ENCODE measurements at places on chromosomes 3 and 15. TPM values are rescaled to one million over a fixed set of nuclear protein-coding genes. Genes with fewer than 3 reads are reported as not detected.

DNA sequence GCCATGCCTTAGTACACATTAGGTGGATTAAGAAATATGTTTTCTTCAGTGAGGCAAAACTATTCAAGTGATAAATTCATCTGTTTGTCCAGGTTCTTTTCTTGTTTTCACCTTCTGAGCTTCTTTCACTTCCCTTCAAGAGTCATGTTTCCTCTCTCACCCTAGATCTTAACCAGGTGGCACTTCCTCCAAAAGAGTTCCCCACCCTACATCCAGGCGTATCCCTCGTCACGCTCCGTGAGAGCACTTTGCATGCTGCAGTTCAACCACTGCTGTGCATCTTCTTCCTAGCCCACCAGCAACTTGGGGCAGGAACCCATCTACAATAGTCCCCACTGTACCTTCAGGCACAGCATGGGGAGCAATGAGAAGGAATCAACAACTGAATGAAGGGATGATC is 28.9 kb downstream of the OSBPL10 start:
- no peak for DNase-seq

GRCh38 chr3:17639257-17639656 is 103.2 kb downstream of the TBC1D5 start:
- DNase-seq, result no peak

DNA sequence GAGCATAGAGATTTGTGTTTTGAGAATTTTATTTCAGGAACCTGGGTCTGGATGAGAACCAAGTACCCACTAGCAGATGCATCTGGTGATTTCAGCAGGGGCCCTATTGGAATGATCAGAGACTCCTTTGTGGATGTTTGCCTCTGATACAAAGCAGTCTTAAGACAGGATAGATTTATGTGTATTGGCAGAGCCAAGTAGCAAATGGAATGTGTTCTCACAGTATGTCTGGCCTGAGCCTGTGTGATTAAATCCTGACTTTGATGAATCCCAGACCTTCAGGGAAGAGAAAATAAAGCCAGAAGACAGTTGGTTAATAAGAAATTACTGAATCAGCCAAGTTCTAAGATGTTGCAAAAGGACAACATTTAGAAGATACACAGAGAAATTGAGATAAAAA is 755.5 kb upstream of the SEMA6D start:
- DNase-seq, result no peak

GRCh38 chr3:195739561-195740111 is 18.9 kb downstream of the MUC20 start:
- no peak for DNase-seq

DNA sequence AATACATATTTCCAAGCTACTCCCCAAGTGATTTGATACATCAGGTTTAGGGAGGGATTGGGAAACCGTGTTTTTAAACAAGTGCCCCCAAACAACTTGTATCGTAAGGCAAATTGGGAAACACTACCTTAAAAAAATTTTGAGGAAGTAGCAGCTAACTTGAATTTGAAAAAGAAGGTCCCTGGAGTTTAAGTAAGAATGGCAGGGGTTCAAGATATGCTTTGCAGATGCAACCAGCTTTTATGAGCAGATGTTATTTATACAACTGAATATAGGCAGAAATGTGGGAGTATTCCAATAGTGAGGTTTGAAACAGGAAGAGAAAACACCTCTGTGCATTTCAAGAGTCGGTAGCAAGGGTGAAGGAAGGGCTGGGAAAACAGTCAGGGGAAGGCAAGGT is 139.6 kb downstream of the IL20RB start:
- DNase-seq, result no peak

DNA sequence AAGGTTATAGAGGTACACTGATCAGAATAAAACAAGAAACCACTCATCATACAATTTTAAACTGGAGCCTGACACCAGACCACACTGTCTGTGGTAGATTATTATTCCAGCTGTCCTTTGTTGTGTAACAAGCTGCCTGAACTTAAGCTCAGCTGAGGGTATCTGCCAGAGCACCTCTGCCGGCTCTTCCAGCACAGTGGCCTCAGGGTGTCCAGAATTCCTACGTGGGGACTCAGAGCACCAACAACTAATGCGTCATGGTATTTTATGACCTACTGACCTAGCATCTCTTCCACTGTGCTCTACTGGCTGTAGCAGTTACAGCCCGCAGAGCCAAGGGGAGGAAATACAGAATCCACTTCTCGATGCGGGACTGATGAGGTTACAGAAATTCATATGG is 15.6 kb upstream of the RAF1 start:
- DNase-seq, result no peak

- no peak for DNase-seq
Observed at GRCh38 chr15:96047255-96047931, 283.1 kb upstream of the NR2F2 start.

DNA sequence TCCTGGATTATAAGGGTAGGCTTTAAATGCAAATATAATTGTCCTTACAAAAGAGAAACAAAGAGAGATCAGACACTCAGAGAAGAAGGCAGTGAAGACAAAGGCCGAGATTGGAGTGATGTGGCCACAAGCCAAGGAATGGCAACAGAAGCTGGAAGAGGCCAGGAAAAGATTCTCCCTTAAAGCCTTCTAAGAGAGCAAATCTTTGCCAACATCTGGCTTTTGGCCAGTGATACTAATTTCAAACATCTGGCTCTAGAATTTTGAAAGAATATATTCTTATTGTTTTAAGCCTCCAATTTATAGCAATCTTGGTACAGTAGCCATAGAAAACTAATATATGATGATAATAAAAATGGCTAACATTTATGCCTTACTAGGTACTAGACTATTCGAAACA is 615.8 kb upstream of the ZNF385D start:
- DNase-seq, result no peak

DNA sequence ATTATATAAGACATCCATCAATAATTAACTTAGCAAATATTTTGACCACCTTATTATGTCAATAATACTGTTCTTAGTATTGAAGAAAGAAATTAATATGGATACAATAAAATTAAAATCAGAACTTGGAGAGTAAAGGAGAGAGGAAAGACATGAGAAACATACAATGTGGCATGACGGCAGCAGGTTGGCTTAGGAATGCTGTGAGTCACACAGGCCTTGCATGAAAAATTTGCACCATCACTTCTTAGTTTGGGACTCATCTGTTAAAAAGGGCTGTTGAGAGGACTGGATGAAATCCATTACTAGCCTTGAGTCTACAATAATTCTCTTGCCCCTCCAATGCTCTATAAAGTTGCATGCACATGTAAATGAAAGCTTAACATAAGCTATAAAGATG is 880.8 kb downstream of the ROBO1 start:
- no peak for DNase-seq

DNA sequence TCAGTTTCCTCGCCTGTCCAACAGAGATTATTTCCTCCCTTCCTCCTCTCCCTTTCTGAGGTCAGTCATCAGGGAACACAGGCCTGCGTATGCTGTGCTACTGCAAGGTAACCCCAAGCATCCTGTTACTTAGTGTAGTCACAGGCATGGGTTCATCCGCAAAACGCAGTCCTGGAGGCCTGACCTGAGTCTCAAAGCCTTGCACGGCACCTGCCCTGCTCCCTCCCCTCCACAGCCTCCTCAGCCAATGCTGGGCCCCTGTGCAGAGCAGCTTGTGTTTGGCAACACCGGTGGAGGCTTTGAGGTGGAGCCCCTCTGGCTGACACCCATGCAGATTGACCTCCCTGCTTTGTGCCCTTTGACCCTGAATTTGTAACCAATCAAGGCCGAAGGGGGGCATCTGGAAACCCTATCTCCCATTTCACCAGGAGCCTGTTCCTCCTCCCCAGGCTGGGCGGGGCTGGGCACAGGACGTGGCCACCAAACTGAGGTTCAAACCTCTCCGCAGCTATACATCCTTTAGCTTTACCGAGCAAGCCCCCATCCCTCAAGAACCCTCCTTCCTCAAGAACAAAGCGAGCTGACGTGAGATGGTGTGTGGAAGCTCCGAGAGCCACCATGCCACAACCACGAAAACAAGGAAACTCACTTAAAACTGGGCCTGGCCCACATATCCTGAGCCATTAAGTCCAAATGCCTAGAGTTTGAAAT is 21.5 kb downstream of the TKT start:
- DNase-seq, result no peak

DNA sequence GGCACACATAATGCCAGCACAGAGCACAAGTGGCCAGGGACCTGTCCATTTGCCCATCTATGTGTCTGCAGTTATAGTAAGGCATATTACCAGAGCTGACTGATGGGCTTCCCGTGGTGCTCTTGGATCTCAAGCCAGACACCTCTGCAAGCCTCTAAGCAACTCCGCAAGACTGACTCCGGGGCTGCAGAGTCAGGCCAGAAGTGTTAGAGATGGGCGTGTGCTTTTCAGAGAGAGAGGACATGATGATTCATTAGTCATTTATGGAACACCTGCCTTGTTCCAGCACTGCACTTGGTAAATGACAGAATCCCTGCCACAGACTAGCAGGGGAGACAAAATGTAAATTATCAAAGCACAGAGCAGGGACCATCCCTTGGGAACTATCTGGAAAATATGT is 559.0 kb downstream of the PDCD6IP start:
- no peak for DNase-seq

- no peak for DNase-seq
Observed at GRCh38 chr3:156685752-156686151, 11.4 kb downstream of the TIPARP start.

DNA sequence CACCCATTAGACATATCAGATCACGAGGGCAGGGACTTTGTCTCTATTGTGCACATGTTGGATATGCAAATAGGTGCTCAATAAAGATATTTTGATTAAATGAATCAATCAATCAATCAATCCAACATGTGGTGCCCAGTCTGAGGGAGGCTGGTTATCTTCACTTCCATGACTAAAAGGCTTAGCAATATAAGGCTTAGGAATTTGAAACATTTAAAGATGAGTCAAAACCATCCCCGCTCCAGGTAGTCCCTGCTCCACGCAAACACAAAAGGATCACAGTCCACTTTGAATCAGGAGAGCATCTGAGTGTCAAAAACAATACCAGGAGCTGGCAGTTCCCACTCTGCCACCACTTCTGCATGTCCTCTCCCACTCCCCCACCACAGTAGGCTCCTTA is 25.8 kb upstream of the PRICKLE2 start:
- no peak for DNase-seq

DNA sequence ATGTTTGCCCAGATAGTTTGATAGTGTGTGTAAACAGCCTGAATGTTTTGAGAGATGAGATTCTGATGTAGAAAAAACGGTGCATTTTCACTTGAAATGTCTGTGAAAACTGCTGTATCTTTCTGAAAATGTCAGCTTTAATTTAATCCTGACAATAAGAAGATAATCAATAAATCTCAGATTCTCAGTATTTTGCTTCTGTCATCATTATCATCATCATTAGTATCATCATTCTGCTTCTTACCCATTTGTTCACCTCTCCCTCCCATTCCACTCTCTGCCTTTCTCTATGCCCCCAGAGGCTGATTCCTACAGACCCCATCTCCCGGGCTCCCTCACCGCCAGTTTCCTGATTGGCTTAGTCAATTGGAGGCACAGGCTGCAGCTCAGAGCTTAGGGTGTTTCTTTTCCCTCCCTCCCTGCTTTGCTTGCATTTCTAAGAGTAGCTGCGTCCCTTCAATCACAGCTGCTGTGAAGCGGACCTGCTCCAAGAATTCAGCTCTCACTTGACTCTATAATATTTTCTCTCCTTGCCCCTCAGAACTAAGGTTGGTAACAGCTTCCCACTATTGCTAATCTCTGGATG is 8.2 kb upstream of the SNTN start:
- no peak for DNase-seq

GRCh38 chr3:126381966-126382365 is 12.7 kb upstream of the CFAP100 start:
- no peak for DNase-seq

- no peak for DNase-seq
Observed at GRCh38 chr15:100277087-100277855, 64.5 kb downstream of the ADAMTS17 start.

DNA sequence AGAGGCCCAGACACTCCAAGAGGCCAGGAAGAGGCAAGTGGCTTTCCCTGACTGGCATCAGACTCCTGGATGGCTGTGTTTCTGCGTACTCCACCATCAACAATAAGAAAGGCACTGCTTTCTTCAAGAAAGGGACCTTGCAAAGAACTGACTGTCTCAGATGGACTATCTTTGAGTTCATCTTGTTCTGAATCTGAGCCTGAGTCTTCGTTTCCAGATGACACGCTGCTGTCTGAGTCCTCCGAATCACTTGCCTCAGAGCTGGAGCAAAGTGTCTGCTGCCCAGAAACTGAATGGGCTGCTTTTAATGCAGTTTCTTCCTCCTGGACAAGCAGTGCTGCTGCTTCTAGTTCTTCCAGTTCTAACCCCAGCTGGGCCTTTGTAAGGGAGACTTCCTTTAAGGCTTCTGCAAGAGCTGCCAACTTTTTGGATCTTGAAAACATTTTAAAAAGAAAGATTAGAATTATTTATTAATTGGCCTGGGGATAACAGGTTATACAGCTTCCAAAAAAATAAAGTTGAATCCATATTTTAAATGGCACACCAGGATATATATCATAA is 97.8 kb downstream of the SHQ1 start:
- DNase-seq, result no peak

DNA sequence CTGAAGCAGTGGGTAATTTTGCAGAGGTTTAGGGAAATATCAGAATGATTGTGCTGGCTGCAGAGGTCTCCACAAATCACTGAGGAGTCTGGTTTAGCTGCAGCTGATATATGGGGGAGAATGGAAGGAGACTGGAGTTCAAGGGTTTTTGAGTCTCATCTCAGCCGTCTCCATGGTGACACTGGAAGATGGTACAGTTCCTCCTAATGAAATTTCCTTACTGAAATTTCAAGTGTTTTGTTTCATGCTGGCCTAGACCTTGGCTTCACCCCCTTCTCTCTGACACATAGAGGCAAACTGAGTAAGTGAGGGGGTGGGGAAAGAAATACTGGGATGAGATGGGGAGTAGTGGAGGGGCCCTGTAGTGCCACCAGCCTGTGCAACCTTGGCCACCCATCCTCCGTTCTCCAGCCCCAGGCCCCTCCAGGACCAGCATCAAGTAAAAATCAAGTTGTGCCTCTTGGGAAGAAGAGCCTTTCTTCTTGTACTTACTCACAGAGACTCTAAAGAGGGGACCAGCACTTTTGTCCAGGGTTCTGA is 17.8 kb upstream of the MORF4L1 start:
- no peak for DNase-seq

GRCh38 chr3:196431181-196432136 is 768 bp downstream of the UBXN7 start:
- DNase-seq, result peak; percentile 47

Gene ZBTB38
- 149 TPM for total RNA-seq

Gene FBXW12
- 1.6 TPM for total RNA-seq

Gene CLSTN2
- total RNA-seq, result 11.8 TPM

Gene C3orf49
- total RNA-seq, result not detected

Gene GOLGA8B
- total RNA-seq, result 28.9 TPM

Gene FBLN2
- total RNA-seq, result 5.3 TPM

Gene TNFSF10
- total RNA-seq, result 2.9 TPM

Gene ROPN1B
- total RNA-seq, result 2.0 TPM

Gene PLA2G4B
- 2.4 TPM for total RNA-seq

Gene LYZL4
- not detected for total RNA-seq

Gene CLDN18
- not detected for total RNA-seq

Gene AADACL2
- not detected for total RNA-seq

Gene EFHB
- total RNA-seq, result 0.41 TPM

Gene PRR20G
- not detected for total RNA-seq

Gene PCOLCE2
- 6.9 TPM for total RNA-seq

All from frontal cortex (tissue), 4 donors.